ENCODE measurements at places on chromosomes 7 and 10. TPM values are rescaled to one million over a fixed set of nuclear protein-coding genes. Genes with fewer than 3 reads are reported as not detected.

Gene OR13A1
- not detected for total RNA-seq

Gene CXCL12
- total RNA-seq, result 19.0 TPM

Gene PDK4
- 11.7 TPM for total RNA-seq

Gene GJD4
- not detected for total RNA-seq

Gene C10orf67
- 0.16 TPM for total RNA-seq

Gene CALCR
- total RNA-seq, result not detected

Gene DRGX
- total RNA-seq, result not detected

Gene GPR15LG
- total RNA-seq, result not detected

Gene TMEM270
- total RNA-seq, result not detected

Gene HOXA11
- total RNA-seq, result not detected

Gene LBX1
- not detected for total RNA-seq

Gene NUTM2E
- 0.78 TPM for total RNA-seq
